ENCODE measurements at places on chromosomes 4 and X.

DNA sequence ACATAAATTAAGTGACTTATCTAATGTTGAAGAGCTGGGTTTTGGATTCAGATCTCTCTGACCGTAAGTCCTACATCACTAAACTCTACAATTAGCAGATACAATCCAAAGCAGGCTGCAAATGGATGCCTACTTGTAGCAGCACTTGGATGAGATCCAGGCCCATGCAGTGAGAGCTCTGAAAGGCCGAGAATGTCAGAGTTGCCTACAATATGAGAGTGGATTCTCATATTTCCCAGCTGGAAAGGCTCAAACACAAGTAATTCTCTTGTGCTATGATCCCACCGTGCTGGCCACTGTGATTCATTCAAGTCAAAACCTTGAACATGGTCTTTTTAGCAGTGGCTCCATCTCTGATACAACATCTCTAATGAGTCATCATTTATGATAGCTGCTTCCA lies 125.4 kb upstream of the CHRDL1 start:
- DNase-seq, result no peak

DNA sequence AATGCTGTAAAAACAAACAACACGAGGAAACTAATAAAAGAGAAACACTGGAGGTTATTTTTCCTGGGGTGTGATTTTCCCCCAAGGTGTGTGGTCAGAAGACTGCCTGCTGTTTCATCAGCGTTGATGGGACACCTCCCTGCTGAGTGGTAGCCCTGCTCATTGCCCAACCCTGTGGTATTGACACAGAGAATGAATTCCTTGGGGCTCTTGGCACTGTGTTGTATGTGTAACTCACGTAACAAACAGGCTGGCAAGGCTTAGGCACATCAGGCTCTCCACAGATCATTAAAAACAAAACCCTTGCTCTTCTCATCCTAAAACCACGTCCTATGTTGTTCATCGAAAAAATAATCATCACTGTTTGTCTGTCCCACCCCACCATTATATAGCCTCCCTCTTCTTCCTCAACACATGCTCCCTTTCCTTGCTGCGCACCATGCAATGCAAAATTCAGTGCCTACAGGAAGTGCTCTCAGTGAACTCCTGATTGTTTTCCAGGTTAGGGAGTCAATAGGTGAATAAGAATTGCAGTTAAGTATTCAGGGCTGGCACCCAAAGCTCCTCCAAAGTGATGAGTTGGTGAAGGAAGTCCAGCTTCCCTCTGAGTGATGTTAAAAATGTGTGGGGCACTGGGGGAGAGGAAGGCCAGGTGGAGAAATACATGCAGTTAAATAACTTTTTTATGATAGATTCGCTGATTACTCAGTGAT lies 11.4 kb upstream of the PUDP start:
- no peak for DNase-seq

DNA sequence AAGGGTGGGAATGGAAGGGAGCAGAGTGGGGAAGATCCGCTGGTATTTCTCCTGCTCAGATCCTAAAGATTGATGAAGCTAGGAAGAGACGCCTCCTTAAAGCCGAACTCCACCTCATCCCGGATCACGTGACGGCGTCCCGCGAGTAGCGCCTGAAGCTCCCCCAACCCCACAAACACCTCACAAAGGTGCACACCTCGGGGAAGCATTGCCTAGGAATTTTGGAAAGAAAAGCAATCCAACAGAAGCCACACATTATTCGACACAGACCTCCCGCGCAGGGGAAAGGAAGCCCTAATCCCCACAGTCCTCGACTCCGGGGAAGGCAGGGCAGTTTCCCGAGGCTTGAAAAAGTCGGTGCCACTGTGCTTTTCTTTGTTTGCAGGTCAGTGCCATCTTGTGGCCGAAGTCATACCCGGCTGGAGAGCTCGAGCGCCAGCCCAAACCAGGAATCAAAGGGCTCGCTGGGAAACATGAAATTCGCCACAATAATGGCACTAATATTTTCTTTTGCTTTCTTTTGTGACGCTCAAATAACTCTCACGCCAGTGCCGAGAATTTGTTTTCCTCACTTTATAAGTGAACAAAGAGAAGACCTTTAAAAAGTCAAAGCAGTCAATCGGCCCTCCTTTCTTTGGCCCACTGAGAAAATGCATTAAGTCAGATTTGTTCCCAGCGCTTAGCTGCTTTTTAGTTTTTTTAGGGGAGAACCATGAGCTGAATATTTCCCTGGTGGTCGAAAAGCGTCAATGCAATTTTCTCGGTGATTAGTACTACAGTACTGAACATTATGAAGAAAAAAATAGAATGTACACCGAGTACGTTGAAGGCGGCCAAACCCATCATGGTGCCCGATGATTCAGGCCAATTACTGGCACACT lies at the start of gene NPY1R:
TSS of gene NPY1R (minus strand) at position 71 of the 881 bp plus-strand sequence. CDS start 6,042 bp downstream, outside the sequence.
- DNase-seq, result peak; percentile 38

- no peak for DNase-seq
Observed at GRCh38 chr4:76569225-76569624, 134.2 kb downstream of the SHROOM3 start.

DNA sequence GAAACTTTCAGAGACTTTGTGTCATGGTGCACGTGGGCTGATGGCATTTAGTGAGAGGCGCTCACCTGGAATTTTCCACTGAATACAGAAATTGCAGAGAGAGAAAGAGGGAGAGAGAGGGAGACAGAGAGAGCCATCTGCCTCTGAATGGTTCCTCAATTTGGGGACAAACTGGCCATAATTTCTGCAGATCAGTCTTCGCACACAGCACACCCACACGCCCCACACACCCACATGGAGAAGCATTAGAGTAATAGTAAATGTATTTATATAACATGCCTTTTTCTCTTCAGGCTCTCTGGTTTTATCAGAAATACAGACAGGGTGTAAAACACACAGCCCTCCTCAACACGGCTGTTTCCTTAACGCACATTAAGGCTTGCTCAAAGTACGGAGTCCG lies 38.6 kb downstream of the PRKX start:
- DNase-seq, result no peak

All from tibial nerve (tissue), 4 donors.